ENCODE measurements at places on chromosomes 16 and 17.

GRCh38 chr16:89192956-89193575 lies 7.3 kb downstream of the SLC22A31 start:
- peak; percentile 74 for DNase-seq

GRCh38 chr17:63458478-63458877 lies 12.4 kb upstream of the CYB561 start:
- DNase-seq = no peak

- no peak for DNase-seq
These were observed 2336.1 kb downstream of the TP53TG3F start for GRCh38 chr16:35795361-35796029.

GRCh38 chr17:63140255-63140654 lies 174.2 kb downstream of the TANC2 start:
- DNase-seq = peak; percentile 15

Data from CD4-positive, alpha-beta T cell treated with Interferon gamma for 1 hour (primary cell).